ENCODE measurements at places on chromosomes 5 and 9. TPM values are rescaled to one million over a fixed set of nuclear protein-coding genes. Genes with fewer than 3 reads are reported as not detected.
A peak's percentile ranks its signal among the peaks of the same experiment; 100 is the strongest.

- no peak for DNase-seq
Measured at GRCh38 chr5:90294604-90295003, 115.0 kb downstream of the CETN3 start.

The TSPAN17 gene
- 27.1 TPM for polyA plus RNA-seq

The GPSM1 gene
- polyA plus RNA-seq = 24.3 TPM

The CSF1R gene
- polyA plus RNA-seq = 15.4 TPM

DNA sequence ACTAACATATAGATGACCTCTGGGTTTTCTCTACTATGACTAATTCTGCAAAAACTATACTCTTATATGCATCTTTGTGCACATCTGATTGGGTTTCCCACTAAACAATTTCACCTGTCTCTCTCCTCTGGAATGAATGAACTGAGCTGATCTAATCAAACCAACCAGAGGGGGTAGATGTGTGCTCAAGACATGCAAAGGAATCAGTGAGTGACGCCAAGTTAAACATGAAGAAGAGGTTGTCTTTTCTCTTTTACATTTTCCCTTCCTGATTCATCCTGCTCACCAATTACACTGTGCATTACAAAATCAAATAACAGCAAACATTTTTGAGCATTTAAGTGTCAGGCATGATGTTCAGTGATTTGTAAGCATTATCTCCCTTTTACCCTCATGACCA is 29.6 kb upstream of the GRXCR2 start:
- DNase-seq = no peak

DNA sequence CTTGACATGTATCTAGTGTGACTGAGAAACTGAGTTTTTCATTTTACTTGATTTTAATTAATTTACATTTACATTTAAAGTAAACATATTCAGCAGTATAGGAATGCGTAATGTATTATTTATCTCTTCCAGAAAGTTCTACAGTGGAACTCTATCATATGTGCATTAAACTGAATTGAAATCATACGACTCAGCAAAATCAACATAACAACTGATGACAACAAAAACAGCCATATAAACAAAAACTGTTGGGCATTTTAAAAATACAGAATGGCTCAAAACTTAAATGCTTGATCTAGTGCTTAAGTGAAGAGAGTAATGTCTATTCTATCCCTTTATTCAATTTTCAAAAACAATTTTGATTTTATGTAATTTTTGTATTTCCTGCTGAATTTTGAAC is 134.4 kb downstream of the TRPM3 start:
- no peak for DNase-seq

The CCDC183 gene
- polyA plus RNA-seq = 6.5 TPM

DNA sequence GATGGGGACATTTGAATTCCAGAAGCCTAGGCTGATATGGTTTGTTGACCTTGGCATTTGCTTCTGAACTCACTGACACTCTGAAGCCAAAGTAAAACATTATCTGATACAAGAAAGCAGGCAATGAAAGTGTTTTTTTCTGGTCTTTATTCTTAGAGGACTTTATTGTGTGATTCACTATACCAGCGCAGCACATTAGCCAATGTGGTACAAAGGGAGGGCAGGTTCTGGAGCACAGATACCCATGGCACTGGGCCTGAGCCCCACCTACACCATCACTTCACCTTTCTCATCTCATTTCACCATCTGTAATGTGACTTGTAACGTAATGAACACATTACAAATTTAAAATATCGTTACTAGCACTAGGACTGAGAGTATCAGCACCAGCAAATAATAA is 89.7 kb upstream of the ZNF366 start:
- DNase-seq = no peak

- DNase-seq = no peak
Measured at GRCh38 chr9:121634329-121635261, 16.8 kb upstream of the DAB2IP start.

The HSD17B3 gene
- polyA plus RNA-seq = 0.72 TPM

GRCh38 chr9:113957351-113957750 is 81.2 kb downstream of the ZNF618 start:
- peak; percentile 24 for DNase-seq

DNA sequence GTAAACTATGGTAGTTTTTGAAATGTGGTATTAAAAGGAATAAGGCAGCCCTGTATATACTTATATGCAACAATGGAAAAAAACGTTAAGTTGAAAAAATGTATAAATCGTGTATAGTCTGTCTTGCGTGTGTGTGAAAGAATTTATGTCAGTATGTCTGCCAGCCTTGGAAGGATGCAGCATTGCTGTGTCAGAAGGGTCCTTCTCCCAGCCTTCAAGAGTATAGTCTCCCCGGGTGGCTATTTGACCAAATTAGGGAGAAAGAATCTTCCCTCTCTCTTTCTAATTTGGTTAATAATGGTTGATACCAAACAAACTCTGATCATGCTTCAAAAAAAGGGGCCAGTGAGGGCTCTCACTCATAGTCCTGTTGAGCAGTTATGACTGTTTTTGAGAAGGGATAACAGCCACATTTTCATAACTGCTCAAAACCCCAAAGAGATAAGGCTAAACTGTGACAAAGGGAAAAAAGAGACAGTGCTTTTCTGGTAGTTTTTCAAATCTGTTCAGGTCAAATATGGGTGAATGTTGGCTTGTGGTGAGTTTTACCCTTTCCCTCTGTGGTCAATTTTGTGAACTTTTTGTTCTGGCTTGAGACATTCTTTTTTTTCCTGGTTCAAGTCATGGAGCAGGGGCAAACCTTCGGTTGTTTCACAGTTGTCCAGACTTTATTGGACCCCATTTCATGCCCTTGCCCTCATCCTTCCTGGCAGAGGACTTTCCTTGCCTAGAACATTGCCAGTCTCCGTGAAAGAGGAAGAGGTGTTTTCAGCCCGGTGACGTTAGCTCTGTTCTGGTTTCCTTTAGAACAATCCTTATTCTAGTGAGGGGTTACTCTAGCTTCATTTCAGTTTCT is 21.0 kb downstream of the SNX30 start:
- no peak for DNase-seq

- no peak for DNase-seq
Measured at GRCh38 chr9:91415290-91415689, 8.3 kb downstream of the NFIL3 start.

- no peak for DNase-seq
Measured at GRCh38 chr5:59937633-59938032, 44.1 kb upstream of the PDE4D start.

- no peak for DNase-seq
Measured at GRCh38 chr5:59276917-59277372, 616.6 kb downstream of the PDE4D start.

DNA sequence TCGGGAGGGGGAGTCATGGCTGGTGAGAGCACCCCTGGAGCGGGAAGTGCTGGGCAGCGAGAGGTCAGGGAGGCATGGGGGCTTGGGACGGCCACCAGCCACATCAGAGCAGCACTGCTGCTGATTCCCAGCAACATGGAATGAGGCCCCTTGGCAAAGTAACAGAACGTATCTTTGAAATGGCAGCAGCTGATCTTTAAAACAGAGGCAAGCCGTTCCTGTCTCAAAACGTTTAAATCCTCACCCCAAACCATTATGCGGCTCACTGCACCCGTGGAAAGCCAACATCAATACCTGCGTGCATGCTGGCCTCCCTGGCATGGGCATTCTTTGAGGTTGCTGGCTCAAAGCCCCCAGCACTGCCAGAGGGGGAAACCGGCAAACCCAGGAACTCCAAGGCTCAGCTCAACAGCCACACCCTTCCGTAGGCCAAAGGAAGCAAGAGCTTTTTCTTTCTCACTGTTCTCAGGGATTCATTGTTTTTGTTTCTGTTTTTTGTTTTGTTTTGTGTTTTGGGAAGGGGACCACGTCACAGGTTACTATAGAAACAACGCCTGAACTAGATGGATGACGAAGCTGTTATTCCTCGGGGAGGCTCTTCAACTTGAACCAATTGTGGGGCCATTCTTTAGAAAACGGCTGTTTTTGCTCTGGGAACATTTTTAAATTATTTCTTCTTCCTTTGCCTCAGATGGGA is 28.1 kb upstream of the OBP2B start:
- DNase-seq = no peak

The INSL6 gene
- 0.79 TPM for polyA plus RNA-seq

DNA sequence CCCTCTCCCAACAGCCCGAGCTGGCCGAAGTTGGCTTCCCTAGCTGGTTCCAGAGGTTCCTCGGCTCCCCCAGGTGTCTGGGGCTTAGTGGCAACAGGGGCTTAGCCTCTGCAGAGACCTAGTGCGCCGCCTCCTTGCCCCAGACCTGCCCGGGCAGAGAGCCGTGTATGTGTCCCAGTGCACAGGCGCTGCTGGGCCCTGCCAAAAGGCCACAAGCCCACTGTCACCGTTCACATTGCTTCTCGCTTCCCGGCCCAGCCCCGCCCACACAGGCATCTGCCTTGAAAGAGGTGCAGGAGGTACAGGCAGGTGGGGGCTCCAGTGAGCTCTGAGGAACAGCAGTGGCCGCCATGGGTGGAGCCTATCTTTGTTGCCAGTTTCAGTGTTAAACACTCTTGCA is 2.5 kb upstream of the CACFD1 start:
- no peak for DNase-seq

GRCh38 chr5:108148715-108149139 is 233.2 kb downstream of the FBXL17 start:
- DNase-seq = no peak

The WNK2 gene
- 12.8 TPM for polyA plus RNA-seq

DNA sequence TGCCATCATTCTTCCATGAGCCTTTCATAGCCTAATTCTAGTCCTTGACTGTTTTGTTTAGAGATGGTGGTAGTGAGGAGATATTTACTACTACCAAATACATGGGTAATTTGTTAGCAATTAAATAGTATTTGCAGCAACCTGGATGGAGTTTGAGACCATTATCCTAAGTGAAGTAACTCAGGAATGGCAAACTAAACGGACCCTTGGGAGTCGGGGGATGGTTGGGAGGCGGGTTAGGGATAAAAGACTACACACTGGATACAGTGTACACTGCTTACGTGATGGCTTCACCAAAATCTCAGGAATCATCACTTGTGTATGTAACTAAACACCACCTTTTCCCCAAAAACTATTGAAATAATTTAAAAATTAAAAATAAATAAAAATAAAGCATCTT is 809.2 kb upstream of the ZNF608 start:
- DNase-seq = no peak

DNA sequence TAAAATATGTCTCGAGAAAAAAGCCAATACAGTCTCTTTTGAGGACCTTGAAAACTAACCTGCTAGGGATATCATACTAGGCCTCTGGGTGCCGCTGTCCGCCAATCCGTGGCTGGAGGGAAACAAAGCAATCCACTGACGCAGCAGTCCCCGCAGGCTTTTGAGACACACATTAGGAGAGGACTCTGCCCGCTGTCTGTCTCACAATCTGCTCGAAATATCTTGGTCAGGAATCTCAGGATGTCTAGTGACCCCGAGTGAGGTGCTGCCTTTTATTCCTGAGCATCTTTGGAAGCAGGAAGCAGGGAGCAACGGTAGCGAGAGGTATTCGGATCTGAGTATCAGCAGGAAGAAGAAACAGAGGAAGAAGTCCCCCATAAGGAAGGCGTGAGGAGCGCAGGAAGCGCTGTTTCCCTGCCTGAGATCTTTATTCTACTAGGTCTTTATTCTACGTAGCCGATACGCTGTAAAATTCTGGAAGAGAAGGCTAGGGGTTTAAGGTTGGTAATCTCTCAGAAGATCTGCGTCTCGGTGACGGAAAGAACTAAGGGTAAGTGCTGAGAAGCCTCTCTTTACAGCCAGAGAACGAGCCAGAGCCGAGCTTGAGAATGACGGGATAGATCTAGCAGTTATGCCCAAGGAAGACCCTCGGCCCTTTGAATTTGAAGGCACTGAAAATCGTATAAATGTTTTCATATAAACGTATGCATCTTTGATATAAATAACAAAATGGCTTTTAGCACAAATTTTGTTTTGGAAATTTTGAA is 4.0 kb upstream of the PCDHGA1 start:
- no peak for DNase-seq

The MYOZ3 gene
- polyA plus RNA-seq = 5.7 TPM

The BHMT2 gene
- 5.2 TPM for polyA plus RNA-seq

Measured in left renal pelvis (tissue), 4 donors.